Common myeloid progenitor, CD34-positive (primary cell): ENCODE measurements at places on chromosomes 5 and 9.
A peak's percentile ranks its signal among the peaks of the same experiment; 100 is the strongest.

DNA sequence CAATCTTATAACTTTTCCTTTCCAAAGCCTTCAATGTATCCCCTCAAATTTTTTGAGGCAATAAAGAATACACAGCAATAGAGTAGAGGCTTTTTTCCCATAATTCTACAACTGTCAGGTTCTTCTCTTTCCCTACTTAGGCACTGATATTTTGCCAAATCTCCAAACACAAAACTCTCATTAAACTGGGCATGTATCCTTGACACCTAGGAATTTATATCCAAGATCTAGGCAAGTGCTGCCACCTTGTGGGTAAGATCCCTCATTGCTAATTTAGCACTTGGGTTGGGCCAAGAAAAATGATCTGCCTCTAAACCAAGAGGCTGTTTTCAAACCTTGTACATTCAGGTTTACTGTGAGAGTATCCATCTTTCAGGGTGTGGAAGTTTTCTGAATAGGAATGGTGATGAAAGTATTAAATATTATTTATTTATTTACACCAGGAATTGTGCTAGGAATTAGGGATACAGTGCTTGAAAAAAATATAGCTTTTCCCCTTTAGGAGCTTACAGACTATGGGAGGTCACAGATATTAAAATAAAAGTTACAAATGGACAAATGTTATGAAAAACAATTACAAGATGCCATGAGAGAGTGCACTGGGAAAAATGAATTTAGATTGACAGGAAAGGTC, 17.6 kb downstream of the TSTD2 start:
- DNase-seq, result peak; percentile 83

DNA sequence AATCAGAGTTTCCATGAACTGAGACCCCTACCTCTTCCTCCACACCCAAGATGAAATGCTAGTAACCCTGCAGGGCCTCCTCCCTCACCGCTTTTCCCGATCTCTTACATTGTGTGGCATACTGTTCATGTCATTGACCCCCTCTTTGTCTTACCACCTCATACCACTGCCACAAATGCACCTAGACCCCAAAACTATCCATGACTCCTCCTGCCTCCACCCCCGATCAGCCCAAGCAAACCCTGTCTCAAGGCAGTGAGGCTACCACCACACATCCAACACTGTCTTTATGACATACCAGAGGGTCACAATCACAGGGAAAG, 55.7 kb downstream of the PLAC8L1 start:
- DNase-seq, result no peak

DNA sequence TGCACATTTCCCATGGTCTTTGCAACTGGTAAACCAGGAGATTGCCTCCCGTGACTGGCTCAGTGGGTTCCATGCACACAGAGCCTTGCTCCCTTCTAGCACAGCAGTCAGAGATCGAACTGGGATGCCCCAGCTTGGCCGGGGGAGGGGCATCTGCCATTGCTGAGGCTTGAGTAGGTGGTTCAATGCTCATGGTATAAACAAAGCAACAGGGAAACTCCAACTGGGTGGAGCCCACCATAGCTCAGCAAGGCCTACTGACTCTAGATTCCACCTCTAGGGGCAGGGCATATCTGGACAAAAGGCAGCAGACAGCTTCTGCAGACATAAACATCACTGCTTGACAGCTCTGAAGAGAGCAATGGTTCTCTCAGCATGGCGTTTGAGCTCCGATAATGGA, 67.0 kb upstream of the PPP1R2B start:
- DNase-seq, result no peak

GRCh38 chr9:99282406-99282805, 60.3 kb downstream of the SEC61B start:
- no peak for DNase-seq

DNA sequence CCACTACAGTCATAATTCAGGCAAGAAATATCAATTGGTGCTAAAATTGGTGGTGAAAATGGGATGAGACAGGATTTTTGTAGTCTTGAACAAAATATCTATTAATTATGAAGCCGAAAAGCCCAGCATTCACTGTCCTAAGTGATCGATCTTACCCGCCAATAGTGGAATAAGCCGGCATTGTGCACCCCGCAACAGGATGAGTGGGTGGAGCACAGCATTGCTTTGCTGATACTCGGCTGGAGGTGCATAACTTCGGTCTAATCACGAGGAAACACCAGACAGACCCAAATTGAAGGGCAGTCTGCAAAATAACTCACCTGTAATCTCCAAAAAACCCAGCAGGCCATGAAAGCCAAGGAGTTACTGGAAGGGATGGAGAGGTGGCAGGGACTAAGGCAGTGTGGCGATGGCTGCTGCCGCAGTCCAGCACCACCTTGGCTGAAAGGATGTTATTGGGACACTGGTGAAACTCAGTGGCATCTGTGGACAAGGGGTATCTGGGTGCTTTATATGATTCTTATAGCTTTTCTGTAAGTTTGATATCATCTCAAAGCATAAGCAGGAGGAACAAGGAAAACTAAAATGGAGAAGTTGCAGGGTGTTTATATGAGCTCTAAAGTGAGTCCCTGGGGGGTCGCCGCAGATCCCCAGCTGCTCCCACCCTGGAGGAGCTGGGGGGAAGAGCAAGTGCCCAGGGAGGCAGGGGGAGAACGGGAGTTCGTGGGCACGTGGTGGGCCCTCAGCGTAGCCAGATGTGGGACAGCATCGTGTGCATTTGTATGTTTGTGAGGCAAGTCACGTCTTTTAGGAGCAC, 45.2 kb downstream of the AHRR start:
- DNase-seq, result no peak

- no peak for DNase-seq
Observed at GRCh38 chr9:24073007-24073592, 247.1 kb upstream of the ELAVL2 start.

DNA sequence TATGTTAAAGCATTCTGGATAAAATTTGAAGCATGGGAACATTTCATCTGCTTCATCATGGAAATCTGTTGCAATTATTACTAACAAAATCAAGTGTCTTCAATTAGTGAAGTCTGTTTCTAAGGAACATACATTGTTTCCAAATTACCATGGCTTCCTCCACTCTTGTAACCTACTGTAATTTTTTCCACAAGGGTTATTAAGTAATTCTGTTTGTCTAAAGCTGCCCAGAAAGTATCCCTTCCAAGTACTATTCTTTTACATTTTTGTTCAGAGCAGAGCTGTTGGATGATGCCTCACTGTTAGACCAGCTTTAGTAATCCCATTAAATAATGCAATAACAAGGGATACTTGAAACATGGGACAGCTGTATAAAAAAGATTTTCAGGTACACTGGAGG, 483.5 kb upstream of the CD180 start:
- no peak for DNase-seq

- DNase-seq, result no peak
Observed at GRCh38 chr9:18479405-18479804, 5.5 kb downstream of the ADAMTSL1 start.

GRCh38 chr5:124883681-124884080, 137.2 kb upstream of the ZNF608 start:
- DNase-seq, result no peak

GRCh38 chr5:172835290-172835993, 1.4 kb downstream of the ERGIC1 start:
- no peak for DNase-seq

DNA sequence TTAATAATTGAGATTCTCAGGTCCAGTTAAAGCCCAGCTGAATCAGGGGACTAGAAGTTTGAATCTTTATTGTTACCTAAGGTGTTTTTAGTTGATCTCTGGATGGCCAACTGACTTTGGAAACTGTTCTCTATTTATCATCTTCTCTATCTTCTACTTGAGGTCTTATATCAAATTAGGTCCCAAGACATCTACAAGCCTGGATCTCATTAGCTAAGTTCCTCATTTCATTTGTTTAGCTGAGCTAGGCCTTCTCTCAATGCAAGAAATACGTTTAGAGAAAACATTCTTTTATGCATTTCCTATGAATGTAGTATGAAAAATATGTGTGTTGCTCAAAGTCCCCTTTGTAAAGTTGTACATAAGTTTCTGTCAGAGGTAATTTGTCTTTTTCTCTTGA, 196.6 kb downstream of the PTTG1 start:
- DNase-seq, result no peak

- no peak for DNase-seq
Observed at GRCh38 chr5:61589946-61590345, 257.9 kb downstream of the ZSWIM6 start.

- DNase-seq, result no peak
Observed at GRCh38 chr5:10673017-10673389, 88.0 kb downstream of the DAP start.

DNA sequence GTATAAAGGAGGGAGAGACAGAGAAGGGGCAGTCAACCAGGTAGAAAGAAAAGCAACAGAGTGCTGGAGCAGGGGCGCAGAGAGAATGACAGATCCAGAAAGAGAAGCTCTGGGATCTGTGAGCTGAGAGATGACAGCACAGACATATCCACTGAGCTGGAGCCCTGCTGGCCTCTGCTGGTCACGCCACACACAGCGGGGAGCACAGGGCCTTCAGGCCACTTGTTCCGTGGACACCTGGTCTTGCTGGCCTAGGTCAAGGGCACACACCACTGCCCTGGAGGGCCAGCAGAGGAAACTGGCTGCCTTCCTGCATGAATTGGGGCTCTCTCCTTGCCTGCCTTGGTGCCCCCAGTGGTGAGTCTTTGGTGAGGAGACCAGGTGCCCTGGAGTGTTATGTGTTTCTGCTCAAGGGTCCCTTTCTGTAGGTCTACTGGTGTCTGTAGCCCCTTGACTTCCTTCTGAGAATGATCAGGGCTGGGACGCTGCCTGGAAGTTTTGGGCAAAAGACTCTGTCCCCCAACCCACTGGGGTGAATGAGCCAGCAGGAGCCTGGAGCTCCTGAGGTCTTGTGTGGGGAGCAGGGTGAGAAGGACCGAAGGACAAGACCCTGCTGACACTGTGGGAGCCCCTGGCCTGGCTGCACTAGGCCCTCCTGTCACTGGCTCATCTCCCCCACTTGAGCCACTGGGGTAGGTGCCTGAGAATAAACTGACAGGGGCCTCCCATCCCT, 59.2 kb upstream of the ADAMTS2 start:
- DNase-seq, result no peak

- DNase-seq, result no peak
Observed at GRCh38 chr5:54309276-54309675, 1.1 kb downstream of the ARL15 start.

GRCh38 chr5:61461417-61461816, 129.4 kb downstream of the ZSWIM6 start:
- DNase-seq, result no peak

DNA sequence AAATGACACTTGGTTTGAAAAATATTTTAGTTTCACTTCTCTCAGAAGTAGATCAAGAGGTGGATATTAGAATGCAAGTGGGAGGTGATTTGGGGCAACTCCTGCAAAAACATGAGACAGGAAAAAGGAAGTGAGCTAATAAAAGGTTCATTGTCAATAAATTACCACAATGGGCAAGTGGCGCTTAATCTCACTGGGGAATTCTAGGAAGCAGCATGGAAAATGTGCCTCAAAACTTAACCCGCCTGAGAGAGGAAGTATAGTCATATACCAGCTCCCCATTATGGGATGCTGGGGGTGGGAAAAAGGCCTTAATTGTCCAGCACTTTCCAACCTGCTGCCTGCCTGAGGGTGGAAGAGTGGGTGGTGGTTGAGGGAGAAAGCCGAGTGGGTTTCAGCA, 204.1 kb downstream of the ELAVL2 start:
- no peak for DNase-seq

DNA sequence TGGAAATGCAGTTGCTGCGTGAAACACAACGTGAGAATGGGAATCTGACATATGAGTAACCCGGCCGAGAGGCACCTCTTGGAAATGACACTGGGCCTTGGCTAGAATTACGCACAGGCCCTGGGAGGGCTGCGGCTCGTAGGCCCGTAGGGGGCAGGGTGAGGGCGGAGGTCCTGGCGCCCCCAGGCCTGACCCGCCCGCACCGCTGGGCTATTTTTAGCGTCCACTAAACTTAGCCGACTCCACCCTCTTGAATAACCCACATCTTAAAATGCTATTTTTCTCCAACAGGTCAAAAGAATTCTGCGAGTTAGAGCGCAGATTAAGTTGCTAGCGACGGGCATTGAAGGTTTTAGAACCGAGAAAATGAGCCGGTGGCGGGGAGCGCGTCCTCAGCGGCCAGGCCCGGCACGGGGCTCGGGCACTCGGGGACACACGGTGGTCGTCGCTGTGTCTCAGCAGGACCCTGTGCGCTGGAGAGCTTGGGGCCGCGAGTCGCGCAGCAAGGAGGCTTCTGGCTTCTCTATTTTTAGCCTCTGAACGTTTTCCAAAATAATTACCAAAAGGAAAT, 168.5 kb downstream of the AUH start:
- peak; percentile 96 for DNase-seq

DNA sequence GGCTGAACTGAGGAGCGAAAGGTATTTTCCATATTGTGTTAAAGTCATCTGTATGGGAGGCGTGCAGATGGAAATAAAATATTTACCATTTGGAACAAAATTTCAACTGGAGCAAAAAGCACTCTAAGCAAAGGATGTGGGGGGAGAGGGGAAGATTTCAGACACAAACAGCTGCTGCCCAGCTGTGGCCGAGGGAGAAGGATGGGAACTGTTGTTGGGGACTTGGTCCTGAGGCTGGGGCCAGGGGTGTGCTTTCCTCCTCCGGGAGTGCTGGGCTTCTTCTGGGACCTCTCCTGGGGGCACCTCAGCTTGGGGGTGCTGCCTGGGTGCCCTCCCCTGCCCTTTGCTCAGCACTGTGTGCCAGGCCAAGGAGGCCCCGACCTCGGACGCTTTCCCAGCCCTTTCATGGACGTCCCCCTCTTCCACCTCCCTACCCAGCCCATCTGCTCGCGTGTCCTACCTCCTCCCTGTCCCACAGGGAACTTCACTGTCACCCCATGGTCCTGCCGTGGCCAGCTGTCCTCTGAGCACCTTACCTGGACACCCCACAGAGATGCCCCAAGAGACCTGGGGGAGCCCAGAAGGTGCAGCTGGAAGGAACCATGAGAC, 101.9 kb upstream of the COL5A1 start:
- DNase-seq, result no peak
